Stimulated activated CD4-positive, alpha-beta T cell treated with anti-CD3 and anti-CD28 coated beads, Interleukin-2, amount 100 ng/mL, for 48 hours (primary cell): ENCODE measurements at places on chromosomes 11 and 22.

DNA sequence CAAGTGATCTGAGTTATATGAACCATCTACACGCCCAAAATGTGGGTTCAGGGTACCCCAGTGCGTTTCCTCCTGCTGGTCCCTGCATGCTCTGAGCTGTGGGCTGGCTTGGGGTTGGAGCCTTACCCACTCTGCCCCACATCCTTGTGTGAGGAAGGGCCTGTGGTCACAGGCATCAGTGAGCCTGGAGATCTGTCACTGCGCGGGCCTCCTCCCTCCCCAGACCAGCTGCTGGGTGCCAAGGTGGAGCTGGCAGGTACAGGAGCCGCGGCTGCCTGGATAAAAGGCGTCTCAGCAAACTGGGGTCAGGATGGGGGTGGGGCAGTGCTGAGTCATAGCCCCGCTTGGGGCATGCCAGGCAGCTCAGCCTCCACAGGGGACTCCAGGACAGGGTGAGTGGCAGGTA is 17.9 kb downstream of the GNAZ start:
- no peak for DNase-seq

DNA sequence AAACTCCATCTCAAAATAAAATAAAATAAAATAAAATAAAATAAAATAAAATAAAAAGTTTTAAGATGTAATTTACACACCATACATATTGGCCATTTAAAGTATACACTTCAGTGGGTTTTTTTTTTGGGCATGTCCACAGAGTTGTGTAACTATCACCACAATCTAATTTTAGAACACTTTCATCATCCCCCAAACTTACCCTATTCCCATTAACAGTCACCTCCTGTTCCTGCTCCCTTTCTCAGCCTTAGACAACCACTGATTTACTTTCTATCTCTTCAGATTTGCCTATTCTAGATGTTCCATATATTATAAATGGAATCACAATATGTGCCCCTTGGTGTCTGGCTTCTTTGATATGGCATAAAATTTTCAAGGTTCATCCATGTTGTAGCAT is 4.6 kb upstream of the ACER3 start:
- DNase-seq: no peak

- no peak for DNase-seq
These were observed 6.6 kb downstream of the OR51F1 start for GRCh38 chr11:4763096-4763495.

GRCh38 chr11:118401880-118402590 is 629 bp downstream of the ATP5MG start:
- DNase-seq: no peak

DNA sequence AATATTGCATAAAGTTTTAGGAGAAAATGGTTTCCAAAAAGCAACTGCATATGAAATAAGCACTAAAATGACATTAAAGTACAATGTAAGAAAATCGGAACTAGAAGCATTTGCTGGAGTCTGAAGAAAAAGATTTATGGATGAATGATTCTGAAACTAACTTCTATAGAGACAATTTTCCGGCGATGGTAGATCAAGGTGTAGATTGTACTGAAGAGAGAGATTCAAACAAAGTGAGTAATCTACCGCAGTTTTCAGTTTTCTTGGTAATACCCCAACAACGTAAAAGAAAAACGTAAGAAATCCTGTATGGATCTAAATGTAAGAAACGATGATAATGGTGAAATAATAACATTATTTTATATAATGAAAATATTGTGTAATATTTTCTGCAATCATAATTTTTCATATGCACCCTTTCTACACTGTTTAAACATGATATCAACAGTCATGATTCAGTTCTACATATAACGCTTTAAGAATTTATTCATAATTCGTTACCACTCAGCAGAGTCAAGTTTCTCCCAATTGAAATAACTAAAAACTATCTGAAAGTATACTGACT is 1.8 kb upstream of the CDPF1 start:
- no peak for DNase-seq

DNA sequence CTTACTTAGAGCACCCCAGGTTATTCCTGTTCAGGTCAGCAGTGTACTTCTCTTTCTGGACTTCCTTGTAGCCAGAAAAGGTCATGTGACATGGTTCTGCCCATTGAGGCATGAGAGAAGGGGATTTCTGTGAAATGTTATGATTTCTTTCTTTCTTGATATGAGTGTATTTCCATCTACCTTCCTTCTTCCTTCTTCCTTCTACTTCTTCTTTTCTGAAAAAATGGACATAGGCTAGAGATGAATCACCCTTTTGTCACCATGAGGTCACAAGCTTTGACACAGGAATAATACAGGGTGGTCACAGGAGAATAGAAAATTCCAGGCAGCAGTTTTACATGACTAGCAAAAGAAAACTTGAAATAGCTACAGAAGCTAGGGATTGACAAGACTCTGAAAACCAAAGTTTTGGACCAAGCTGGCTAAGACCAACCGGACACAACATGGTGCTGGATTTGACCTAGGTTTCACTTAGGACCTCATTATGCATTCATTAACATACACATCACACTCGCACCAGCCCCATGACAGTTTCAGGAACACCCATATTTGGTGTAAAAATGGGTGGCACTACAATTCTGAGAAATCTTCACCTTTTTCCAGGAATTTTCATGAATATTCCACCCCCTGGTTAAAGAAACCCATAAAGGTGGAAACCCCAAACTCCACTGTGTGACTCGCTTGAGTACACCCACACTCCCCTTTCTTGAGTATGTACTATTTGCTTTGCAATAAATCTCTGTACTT is 21.2 kb upstream of the MAP6 start:
- DNase-seq: no peak

DNA sequence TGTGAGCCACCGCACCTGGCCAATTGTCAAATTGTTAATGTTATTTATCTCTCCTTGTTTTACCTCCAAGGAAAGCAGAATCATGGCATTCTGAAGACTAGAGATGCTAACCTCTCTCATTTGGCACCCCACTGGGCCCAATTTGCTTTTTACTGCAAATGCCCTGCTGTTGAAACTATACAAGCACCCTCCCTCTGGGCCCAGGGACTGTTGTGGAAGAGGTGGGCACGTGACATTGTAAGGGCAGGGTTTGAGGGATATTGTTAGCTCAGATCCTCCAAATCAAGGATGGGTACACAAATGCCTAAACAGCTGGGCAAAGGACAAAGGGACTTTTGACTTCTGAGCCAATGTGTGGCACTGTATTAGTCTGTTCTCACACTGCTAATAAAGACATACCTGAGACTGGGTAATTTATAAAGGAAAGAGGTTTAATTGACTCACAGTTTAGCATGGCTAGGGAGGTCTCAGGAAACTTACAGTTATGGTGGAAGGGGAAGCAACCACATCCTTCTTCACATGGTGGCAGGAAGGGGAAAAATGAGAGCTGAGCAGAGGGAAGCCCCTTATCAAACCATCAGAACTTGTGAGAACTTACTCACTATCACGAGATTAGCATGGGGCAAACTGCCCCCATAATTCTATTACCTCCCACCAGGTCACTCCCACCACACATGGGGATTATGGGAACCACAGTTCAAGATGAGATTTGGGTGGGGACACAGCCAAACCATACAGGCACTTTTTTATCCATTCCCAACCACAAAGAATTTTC is 6.5 kb upstream of the ALDH3B2 start:
- no peak for DNase-seq

DNA sequence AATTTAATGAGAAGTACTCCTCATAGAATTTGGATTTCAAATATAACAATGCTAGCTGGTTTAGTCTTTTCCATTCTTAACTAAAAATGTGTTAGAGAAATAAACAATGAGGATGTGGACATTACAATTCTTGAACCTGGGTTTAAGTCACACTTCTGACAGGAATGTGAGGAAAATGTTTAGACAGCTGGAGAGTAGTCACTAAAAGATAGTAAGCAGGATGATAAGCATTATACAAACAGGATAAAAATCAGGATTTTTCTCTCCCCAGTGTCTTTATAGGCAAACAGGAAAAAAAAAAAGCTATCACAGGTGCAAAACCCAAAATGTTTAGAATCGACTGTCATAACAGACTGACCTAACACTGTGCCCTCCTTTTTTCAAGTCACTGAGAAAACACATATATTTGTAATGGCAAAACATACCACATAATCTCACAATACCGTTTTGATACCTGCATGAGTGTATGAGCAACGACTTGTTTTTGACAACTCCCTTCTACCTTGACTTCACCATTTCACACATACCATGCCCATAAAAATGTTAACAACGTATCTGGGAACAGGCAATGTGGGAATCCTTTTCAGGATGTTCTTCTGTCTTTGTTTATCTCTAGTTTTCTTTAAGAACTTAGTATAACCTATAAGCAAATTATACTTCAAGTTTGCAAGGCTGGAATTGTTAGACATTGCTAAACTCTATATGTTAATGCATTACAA is 242.0 kb downstream of the SBF2 start:
- DNase-seq: no peak

GRCh38 chr11:60937144-60937527 is 12.9 kb downstream of the TMEM132A start:
- no peak for DNase-seq

- DNase-seq: no peak
These were observed 148.9 kb downstream of the BRD1 start for GRCh38 chr22:49678842-49679170.

- no peak for DNase-seq
These were observed 119.2 kb downstream of the TIMP3 start for GRCh38 chr22:32920734-32921133.

GRCh38 chr11:115279813-115280761 is 224.1 kb downstream of the CADM1 start:
- no peak for DNase-seq

DNA sequence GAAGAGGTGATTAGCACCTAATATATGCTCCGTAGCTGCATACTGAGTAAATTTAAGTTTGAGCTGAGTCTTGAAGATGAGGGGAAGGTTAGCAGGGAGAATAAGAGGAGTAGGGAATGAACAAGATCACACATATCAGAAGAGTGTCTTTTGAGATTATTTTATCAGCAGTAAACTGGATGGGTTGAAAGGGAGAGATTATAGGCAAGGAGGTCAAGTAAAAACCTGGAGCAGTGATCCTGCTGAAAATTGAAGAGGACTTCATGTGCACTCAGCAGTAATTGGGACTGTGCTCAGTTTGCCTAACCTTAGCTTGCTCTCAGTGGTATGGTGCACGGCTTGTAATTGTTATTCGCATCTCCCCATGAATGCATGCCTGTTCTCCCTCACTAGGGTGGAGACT is 79.5 kb upstream of the PICALM start:
- no peak for DNase-seq

- DNase-seq: no peak
These were observed 6.2 kb downstream of the TEAD1 start for GRCh38 chr11:12680246-12680939.

- DNase-seq: no peak
These were observed 39.8 kb downstream of the CSTPP1 start for GRCh38 chr11:46976182-46976854.

DNA sequence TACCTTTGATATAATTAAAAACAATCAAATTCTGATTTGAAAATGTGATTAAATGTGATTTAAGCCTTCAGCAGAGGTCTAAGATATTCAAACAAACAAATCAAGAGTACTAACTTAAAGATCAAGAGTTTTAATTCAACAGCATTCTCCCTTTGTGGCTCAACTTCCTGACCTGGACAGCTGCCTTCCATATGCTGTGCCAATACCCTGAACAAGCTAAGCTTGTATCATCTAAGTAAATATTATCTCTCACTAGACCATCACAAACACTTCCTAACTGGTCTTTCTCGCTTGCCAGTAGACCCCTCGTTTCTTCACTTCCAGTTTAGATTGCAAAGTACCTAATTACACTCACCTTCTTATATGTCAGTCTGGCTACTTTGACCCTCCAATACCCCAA is 35.9 kb upstream of the P4HA3 start:
- DNase-seq: no peak

DNA sequence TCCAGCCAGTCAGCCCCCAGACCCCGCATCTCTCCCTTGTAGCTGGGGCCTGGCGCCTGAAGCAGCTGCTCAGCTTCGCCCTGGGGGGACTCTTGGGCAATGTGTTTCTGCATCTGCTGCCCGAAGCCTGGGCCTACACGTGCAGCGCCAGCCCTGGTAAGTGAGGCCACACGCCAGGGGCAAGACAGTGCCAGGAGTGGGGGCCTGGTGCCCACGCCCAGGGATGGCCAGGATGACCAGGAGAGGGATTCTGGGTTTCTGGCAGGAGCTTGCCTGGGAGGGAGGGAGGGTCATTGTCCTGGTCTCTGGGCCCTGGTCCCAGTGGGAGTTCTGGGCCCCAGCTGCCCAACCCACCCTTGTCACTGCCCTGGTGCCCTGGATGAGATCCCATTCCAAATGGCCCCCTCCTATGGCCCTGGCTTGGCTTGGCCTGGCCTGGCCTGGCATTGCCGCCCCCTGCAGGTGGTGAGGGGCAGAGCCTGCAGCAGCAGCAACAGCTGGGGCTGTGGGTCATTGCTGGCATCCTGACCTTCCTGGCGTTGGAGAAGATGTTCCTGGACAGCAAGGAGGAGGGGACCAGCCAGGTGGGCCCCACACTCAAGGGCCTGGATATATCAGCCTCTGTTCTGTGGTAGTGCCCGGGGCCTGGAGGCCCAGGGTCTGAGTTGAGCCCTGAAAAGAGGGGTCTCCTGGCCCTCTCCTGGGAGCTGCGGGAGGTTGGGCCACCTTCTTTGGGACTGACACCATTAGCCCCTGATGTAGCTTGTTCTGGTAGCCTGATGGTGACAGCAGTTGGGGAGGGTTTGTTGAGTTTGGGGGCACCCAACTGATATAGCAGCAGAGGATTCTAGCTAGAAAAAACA is 3.7 kb downstream of the SLC39A13 start:
- DNase-seq: peak; percentile 62

GRCh38 chr11:116226731-116227130 is 546.1 kb downstream of the BUD13 start:
- no peak for DNase-seq

DNA sequence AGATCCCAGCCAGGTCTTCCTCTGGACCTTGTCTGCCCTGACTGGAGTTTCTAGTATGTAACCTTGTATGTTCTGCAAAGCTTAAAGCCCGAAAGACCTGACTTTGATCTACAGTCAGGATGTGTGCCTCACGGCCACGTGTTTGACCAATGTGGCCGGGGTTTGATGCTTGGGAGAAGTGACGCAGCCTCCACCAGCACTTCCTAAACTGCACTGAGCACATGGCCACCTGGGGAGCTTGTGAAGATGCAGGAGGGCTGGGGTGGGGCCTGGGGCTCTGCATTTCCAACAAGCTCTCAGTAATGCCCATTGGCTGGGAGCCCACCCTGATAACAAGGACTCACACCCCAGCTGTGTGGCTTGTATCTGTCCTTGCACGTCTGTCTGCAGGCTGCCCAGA is 53.2 kb downstream of the NAT10 start:
- DNase-seq: no peak

GRCh38 chr11:844693-845644 is 2.3 kb downstream of the TSPAN4 start:
- no peak for DNase-seq

GRCh38 chr11:11476971-11477645 is 124.1 kb upstream of the CSNK2A3 start:
- no peak for DNase-seq
